Activated CD4-positive, alpha-beta T cell treated with anti-CD3 and anti-CD28 coated beads, Interleukin-10, Interleukin-2, amounts not matched to agents 100 ng/mL and 50 ng/mL, durations not matched to agents 16 hours and 8 hours (primary cell): ENCODE measurements at places on chromosomes 5 and 9.

DNA sequence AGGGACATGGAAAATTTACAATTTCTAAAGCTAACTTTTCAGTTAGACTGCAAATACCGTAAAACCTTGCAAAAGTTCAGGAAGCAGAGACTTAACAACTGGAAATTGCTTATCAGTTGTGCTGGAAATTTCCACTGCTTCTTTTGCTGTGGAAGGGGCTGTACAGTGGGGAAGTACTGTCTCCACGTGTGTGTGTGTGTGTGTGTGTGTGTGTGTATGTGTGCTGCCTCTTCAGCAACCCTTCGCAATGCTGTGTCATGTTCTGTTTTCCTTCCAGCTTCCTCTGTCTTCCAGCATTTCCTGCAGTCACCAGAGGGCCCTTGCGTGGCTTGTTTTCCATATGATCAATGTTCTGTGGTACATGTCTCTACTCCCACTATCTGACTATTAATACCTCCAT is 87.5 kb upstream of the RANBP3L start:
- DNase-seq = no peak

- DNase-seq = no peak
These were observed 123.0 kb downstream of the ADAMTSL1 start for GRCh38 chr9:18596920-18597319.

GRCh38 chr5:125424402-125425141 is 678.1 kb upstream of the ZNF608 start:
- no peak for DNase-seq

DNA sequence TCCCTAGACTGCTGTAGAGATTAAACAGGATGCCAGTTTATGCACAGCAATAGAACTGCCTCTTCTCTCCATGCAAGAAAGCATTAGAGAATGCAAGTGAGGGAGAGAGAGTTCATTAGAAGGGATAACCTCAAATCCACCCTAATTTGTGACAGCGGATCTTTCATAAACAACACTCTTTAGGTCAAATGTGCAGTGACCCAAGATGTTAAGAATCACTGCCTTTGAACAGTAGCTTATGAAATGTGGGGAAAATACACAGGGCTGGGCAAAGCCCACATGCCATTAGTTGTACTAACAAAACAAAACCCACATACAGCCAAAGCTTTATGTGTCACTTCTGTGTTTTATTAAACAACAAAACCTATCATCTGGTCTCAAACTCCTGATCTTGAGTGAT is 36.2 kb upstream of the POU4F3 start:
- no peak for DNase-seq

DNA sequence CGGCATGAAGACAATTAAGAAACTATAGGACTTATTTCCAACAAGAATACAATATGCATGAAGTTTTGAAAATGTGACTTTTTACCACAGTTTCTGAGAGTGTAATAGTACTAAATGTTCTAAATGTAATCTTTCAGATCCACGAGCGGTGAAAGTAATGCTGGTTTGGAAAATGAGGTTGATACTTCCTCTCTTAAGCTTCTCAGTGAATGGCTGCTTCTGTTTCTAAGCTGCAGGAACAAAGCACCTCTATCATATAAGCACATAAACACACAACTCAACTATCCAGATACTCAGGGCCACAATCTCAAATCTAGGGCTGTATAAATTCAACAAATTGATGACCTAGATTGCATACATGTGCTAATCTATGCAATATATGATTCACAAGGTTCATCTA is 78.3 kb downstream of the LIFR start:
- no peak for DNase-seq

- DNase-seq = no peak
These were observed 19.0 kb upstream of the ACTBL2 start for GRCh38 chr5:57501414-57502201.

DNA sequence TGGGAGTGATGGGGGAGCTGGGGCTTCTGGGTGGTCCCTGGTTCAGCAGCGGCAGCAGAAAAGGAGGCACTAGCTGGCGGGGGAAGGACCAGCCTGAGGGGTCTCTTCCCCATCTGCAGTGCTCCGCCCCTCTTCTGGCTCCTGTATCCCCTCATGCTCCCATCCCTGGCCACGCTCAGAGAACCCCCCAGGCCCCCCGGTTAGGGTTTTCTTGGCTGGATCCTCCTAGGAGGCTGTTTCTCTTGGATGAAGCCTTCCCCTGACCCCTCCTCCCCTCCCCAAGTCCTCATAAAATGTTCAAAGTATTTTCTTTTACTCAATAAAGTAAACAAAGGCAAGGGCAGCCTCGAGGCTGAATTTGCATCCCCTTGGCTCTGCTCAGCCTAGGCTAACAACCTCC is 60.8 kb downstream of the FGF18 start:
- no peak for DNase-seq

GRCh38 chr5:150853561-150853960 is 7.2 kb downstream of the IRGM start:
- DNase-seq = no peak

DNA sequence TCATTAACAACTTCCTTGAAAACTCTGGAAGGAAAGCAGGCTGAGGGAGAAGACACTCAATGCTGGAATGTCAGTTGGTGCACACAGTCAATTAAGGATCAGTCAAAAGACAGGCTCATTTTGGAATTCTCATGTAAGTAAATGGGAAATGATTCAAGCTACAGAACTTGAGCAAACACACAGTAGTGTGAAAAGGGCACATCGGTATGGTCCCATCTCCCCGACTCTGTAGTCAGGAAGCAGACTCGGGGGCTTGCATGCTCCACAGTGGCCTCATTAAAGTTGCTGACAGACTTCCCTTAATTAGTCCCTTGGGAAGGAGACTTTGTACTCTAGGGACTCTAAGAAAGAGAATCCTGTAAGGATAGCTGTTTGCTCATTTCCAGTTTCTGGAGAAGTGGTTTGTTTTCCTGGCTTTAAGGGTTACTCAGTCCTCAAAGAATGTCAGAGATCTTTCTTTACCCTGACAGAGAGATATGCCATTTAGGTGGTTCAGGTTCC is 339.2 kb downstream of the ADAMTS6 start:
- DNase-seq = no peak

GRCh38 chr9:112247090-112247489 is 72.0 kb upstream of the SUSD1 start:
- no peak for DNase-seq

- DNase-seq = no peak
These were observed 563.2 kb downstream of the NR2F1-AS1 start for GRCh38 chr5:93017849-93018248.

DNA sequence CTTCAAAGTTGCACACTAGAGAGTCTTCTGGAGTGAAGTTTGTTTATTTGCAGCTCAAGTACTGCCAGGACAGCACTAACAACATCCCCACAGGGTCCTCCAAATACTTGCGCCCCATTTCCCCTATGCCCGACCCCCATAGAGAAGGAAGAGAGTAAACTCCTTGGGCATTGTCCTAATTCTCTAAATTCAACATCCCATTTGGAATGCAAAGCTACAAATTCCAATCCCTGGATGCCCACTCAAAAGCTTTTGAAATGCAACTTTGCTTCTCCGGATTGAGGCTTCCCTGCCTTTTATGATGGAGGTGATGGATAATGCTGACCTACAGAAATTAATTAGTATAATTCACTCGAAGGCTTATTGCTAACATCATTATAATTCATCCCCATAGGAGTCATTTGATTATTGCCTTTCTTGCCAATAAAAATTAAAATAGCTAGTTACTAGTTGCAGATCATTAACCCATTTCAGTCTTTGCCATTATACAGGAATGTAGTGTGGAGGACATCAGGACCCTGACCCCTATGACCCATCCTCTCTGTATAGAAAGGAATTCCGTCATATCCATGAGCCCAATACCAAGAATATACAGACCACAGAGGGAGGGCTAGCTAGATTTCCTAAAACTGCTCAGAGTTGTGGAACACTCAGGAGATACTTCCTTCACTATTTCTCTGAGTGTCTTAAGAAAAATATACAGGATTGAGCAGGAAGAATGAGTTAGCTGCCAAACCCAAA is 277.6 kb downstream of the ZNF608 start:
- no peak for DNase-seq

DNA sequence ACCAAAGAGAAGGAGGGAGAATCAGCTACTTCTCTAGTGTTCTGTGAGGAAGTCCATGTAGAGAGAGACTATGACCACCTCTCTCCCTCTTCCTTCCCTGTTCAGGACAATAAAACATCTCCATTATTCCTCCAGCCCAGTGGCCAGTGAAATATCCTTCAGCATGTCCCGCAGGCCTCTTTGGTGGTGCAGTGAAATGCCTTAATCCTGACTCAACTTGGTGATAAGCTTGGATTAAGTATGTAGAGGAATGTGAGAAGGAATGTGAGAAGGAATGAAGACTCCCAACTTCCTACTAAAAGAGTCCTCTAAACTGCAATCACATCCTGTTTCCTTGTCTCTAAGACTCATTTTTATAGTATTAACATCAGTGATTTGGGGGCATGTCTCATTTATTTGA is 167.3 kb downstream of the TRPM3 start:
- no peak for DNase-seq

- peak; percentile 16 for DNase-seq
These were observed 22.5 kb upstream of the JAKMIP2 start for GRCh38 chr5:147805030-147805454.

DNA sequence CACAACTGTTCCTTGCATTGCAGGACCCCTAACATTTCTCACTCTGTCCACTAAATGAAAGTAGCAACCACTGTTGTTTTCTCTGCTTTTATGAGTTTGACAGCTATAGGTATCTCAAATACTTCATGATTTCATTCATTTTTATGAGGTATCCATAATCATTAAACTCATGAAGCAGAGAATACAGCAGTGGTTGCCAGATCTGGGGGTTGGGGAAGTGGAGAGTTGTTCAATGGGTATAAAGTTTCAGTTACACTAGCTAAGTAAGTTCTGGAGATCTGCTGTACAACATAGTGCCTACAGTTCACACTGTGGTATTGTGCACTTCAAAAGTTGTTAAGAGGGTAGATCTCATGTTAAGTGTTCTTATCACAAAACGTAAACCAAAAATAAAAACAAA is 23.4 kb upstream of the CAMK4 start:
- DNase-seq = no peak

GRCh38 chr5:150376799-150377771 is 19.6 kb downstream of the TCOF1 start:
- DNase-seq = no peak

- no peak for DNase-seq
These were observed 84.1 kb downstream of the SNX18 start for GRCh38 chr5:54601411-54602230.

GRCh38 chr5:5497152-5497788 is 74.8 kb downstream of the ICE1 start:
- peak; percentile 32 for DNase-seq

DNA sequence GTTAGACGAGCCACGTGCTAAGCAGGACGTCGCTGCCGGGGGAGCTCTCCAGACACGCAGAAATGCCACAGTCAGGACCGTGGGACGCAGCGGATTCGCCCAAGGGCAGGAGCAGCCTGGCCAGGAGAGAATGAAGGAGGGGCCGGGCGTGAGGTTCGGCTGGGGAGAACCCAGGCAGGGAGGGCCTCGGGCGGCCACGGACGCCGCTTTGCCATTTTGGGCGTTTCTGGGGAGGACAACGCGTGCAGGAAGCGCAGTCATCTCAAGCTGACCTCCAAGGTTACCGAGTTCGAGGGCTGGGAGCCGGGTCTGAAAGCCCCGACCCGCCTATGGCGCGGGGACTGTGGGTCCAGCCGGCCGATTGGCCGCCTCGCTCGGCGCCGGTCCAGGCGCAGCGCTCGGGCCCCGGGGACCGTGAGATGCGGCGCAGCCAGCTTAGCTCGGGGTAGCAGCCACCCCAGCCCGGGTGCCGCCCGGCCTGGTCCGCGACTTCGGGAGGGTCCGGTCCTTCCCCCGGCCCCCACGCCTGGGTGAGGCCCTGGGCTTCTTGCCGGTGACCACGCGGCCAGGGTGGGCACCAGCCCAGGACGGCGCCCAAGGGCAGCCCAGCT is 760 bp upstream of the MAN1B1 start:
- peak; percentile 55 for DNase-seq

- DNase-seq = no peak
These were observed 52.3 kb upstream of the MOCS2 start for GRCh38 chr5:53161876-53162275.

DNA sequence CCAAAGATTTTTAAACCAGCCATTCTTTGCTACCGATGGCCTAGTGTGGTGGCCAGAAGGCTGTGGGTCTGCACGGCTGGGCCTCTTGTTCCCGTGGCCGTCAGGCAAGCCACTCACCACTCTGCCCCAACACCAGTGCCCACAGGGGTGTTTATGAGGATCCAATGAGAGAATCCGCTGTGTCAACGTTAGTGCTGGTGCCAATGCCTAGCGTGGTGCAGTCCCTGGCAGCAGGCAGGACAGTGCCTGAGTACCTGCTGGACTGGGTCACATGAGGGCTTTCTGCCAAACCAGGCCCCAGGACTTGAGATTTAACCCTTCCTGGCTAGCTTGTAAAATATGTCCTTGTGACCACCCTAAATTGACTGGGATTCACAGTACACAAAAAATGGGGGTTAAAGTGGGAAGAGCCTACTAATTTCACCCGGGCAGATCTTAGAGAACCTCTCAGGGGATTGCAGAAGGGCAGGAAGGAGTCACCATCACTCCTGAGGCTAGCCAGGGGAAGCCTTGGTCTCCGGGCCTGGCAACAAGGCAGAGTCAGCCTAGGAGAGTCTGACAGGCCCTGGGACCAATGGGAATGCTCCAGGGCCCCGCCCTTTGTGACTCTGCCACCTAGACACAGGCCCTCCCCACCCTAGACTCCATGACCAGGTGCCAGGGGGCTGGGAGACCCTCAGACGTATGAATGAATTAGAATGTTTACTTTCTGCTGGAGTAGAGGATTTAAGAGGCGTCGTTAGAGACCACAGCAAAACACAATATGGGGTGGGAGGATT is 63.2 kb upstream of the FSTL4 start:
- no peak for DNase-seq

DNA sequence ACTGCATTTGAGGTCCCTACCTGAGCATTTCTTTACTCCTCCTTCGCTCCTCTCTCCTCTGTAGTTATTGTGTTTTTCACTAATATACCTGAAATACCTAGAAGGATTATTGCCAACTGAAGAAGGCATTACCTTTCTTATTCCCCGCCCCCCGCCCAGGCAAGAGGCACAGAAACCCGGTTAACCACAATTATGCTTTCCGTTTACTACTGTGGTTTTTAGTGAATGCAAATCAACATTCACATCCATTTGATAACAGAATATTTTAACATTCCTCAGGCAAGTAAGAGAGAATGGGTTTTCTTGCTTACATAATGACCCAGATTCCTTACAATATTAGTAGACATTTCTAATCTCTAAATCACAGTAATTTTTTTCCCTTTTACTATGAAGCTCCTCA is 136.9 kb downstream of the PCSK5 start:
- DNase-seq = peak; percentile 1

- DNase-seq = no peak
These were observed 44.5 kb upstream of the JMY start for GRCh38 chr5:79191457-79191856.

- DNase-seq = no peak
These were observed 294.8 kb downstream of the DNAH5 start for GRCh38 chr5:13649656-13650055.

DNA sequence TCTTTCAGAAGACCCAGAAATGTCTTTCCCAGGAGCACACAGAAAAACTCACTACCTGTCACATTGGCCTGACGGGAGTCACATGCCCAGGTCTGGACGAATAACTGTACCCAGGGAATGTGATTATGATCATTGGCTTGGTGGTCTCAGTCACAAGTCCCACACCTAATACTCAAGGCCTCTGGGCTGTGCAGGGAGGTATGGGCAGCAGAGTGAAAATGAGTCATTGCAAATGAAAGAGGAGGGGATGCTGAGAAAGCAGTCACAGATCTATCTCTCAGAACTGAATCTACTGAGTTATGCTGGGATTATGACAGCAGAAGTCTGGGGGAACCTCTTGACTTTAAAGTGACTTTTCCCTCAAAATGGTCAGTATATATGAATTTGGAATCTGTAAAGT is 36.9 kb downstream of the SGCD start:
- no peak for DNase-seq
